ENCODE measurements at places on chromosomes 5 and 9. TPM values are rescaled to one million over a fixed set of nuclear protein-coding genes. Genes with fewer than 3 reads are reported as not detected.

GRCh38 chr5:109410389-109411148, 795 bp upstream of the PJA2 start:
- H3K4me3 ChIP-seq: peak overlapping the region; percentile 81
- H3K4me1 ChIP-seq: peaks cover 36% of the 10 kb centered on the region
- H3K27ac ChIP-seq: peak overlapping the region; percentile 99
- peak; percentile 62 for DNase-seq

SERF1A gene
- total RNA-seq: 5.5 TPM

DNA sequence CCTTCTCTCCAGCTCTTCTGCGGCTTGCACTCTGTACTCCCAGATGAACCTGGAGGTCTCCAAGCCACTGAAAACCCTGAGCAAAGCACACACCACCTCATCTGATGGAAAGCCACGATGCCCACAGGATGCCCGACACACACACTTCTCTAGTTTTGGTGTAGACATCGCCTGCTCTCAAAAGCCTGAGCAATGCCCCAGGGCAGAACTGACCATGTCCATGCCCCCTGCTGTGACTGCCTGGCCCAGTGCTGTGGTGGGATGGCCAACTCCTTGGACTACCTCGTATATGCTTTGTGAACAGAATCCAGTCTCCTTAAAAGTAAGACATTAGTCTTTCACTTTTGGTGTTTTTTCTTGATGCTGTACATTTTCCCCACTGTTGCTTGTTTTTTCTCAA, 81.2 kb downstream of the SPTLC1 start:
- DNase-seq: no peak
- no peaks in the 10 kb centered on the region for H3K4me1 ChIP-seq
- peaks cover 28% of the 10 kb centered on the region for H3K36me3 ChIP-seq

GRCh38 chr9:80651044-80651443, 1038.3 kb downstream of the TLE1 start:
- no peaks in the 10 kb centered on the region for H3K36me3 ChIP-seq
- H3K4me3 ChIP-seq: no peak overlapping the region
- H3K27ac ChIP-seq: peak overlapping the region; percentile 55
- peak; percentile 92 for DNase-seq
- peaks cover 24% of the 10 kb centered on the region for H3K4me1 ChIP-seq
- no peaks in the 10 kb centered on the region for H3K27me3 ChIP-seq

DNA sequence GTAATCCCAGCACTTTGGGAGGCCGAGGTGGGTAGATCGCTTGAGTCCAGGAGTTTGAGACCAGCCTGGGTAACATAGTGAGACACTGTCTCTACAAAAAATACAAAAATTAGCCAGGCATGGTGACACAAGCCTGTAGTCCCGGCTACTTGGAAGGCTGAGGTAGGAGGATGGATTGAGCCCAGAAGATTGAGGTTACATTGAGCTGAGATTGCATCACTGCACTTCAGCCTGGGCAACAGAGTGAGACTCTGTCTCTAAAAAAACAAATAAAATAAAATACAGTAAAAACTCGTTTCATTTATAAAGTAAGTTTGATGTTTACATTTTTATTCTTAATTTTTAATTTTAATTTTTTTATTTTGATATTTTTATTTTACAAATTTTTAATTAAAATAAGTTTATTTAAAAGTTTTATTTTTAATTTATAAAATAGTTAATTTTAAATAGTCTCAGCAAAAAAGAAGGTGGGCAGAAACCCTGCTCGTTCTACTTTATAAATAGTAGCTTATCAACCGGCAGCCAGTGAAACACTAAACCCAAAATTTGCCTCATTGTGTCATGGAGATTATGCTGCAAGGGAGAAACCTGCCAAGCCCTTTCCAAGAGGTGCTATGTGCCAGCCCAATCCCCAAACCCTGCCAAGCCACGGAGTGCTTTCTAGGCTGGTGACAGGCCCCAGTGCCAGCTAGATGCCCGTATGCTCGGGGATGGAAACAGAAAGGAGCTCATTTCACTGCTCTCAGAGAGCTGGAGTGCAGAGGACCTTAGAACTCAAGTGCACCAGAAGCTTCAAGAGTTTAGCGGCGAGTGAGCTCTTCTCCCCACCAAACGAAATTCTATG, 38.9 kb downstream of the SERINC5 start:
- no peak for DNase-seq
- H3K36me3 ChIP-seq: no peaks in the 10 kb centered on the region
- H3K4me3 ChIP-seq: no peak overlapping the region
- H3K4me1 ChIP-seq: peaks cover 19% of the 10 kb centered on the region
- H3K27ac ChIP-seq: no peak overlapping the region

LEAP2 gene
- total RNA-seq: 0.27 TPM

NEURL1B gene
- total RNA-seq: 7.5 TPM

GRCh38 chr9:97852399-97853055, 499 bp upstream of the FOXE1 start:
- H3K36me3 ChIP-seq: no peaks in the 10 kb centered on the region
- H3K4me3 ChIP-seq: no peak overlapping the region
- no peak overlapping the region for H3K27ac ChIP-seq
- DNase-seq: no peak
- H3K4me1 ChIP-seq: peaks cover 3% of the 10 kb centered on the region

DNA sequence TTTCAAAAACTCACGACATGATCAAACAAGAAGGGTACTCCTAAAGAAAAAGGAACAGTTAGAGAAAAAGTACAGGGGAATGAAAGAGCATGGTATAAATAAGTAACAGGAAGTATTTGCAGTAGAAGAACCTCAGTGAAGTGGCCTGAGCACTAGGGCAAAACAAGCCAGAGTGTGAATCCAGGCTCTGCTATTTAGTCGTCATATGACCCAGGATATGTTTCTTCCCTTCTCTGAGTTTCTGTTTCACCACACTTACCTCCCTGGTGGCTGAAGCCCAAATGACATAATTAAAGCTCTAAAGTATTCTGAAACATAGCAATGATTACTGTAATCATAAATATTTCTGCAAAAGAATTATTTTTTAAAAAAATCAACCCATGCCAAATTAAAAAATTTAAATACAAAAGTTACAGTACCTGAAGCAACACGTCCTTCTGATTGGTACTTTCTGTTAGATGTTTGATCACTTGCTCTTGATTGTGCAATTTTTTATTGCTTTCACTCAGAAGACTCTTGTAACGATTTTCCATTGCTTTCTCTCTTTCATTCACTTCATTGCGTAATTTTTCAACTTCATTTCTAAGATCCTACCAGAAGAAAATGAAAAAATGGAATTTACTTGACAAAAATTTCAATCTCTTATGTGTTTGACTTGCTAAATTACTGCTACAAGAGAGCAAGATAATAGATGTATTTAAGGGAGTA, 88.9 kb downstream of the CDK5RAP2 start:
- no peak overlapping the region for H3K27ac ChIP-seq
- H3K4me3 ChIP-seq: no peak overlapping the region
- no peaks in the 10 kb centered on the region for H3K4me1 ChIP-seq

- no peaks in the 10 kb centered on the region for H3K27me3 ChIP-seq
- H3K4me3 ChIP-seq: no peak overlapping the region
- peaks cover 16% of the 10 kb centered on the region for H3K4me1 ChIP-seq
Measured at GRCh38 chr9:35277628-35278359, 116.0 kb downstream of the UNC13B start.

GRCh38 chr9:133166392-133166791, 2.7 kb upstream of the GBGT1 start:
- no peaks in the 10 kb centered on the region for H3K36me3 ChIP-seq
- H3K4me3 ChIP-seq: no peak overlapping the region
- H3K4me1 ChIP-seq: peaks cover 2% of the 10 kb centered on the region
- DNase-seq: no peak

DNA sequence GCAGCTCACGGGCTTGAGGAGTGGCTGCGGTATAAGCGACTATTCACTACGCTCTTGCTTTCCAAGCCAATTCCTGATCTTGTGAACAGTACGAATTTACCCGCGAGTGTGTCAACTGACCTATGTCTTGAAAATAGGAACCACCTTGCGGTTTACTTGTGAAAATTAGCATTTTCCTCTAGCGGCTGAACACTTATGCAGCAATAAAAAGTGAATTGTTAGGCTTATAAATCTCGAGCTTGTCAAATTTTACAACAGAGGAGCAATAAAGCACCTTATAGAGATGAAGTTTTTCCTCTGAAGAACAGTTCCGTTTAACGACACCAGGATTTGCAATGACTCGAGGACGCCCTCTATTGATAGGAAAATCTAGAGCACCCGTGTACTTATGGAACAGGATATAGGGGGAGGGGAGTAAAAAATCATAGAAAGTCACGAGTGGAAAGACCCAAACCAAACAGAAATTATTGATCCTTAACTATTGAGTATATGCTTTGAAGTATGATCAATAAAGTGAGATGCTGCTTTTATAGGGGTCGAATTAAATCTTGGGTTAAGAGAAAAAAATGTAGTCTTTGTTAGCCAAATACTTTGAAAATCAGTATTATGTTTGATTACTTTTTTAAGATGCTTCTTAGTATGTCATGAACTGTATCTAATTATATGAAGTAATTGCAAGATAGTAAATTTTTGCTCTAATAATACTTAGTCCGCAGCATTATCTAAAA, 1.9 kb upstream of the RGMB start:
- H3K36me3 ChIP-seq: no peaks in the 10 kb centered on the region
- no peaks in the 10 kb centered on the region for H3K27me3 ChIP-seq
- peak overlapping the region; percentile 79 for H3K4me3 ChIP-seq
- H3K4me1 ChIP-seq: peaks cover 13% of the 10 kb centered on the region
- peak overlapping the region; percentile 84 for H3K27ac ChIP-seq

DNA sequence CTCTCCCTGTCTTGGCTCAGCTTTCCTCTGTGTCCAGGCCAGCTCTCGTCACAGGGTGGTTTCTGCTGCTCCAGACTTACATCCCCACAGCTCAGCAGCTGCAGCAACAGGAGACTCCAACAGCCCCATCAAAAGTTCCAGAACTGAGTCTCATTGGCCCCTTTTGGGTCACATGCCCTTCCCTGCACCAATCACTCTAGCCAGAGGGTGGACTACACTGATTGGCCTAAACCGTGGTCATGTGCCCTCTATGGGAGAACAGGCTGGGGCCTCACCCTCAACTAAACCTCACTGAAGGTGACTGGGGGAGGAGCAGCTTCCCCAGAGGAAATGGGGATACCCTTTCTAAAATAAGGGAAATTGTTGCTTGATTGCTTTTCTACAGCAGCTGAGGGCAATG, 44.4 kb upstream of the CPLX2 start:
- no peak for DNase-seq
- no peaks in the 10 kb centered on the region for H3K36me3 ChIP-seq
- H3K27me3 ChIP-seq: no peaks in the 10 kb centered on the region
- H3K4me1 ChIP-seq: no peaks in the 10 kb centered on the region
- no peak overlapping the region for H3K27ac ChIP-seq

DNA sequence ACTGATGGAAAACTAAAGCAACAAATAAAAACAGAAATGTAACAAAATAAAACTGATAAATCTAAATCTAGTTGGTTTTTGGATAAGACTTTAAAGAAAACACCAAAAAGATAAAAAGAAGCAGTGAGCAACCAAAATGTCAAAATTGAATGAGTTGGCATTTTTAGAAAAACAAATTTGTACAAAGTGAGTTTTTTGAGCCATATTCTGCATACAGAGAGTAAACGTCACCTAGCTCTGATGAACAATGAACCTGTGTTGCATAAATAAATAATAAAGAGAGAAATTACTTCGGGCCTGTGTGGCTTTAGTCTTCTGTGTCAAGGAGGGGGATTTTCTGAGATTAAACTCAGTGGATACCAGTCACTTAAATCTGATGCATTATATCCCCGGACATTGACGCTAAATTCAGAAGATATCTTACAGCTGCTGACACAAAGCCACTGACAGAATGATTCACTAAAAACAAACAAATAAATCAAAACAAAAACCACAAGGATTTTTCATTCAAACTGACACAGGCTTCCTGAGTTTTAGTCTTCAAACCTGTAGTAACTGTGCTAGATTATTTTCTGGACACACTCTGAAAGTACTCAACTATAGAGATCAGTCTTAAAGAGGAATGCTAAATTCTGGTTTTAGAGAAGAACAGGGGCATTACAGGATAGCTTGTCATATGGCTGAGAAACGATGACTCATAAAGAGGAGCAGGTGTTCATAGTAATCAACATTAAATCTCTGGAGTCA, 403.5 kb upstream of the ST8SIA4 start:
- peak; percentile 18 for DNase-seq
- H3K27ac ChIP-seq: no peak overlapping the region
- no peaks in the 10 kb centered on the region for H3K27me3 ChIP-seq
- H3K36me3 ChIP-seq: no peaks in the 10 kb centered on the region

- H3K4me3 ChIP-seq: no peak overlapping the region
- H3K27me3 ChIP-seq: peaks cover 3% of the 10 kb centered on the region
- no peak for DNase-seq
- no peaks in the 10 kb centered on the region for H3K36me3 ChIP-seq
- no peak overlapping the region for H3K27ac ChIP-seq
- no peaks in the 10 kb centered on the region for H3K4me1 ChIP-seq
Measured at GRCh38 chr9:109355564-109356297, 34.9 kb upstream of the EPB41L4B start.

- no peak overlapping the region for H3K27ac ChIP-seq
- no peaks in the 10 kb centered on the region for H3K36me3 ChIP-seq
- no peak overlapping the region for H3K4me3 ChIP-seq
- H3K4me1 ChIP-seq: no peaks in the 10 kb centered on the region
- DNase-seq: no peak
Measured at GRCh38 chr5:128749136-128749898, 211.3 kb upstream of the FBN2 start.

DNA sequence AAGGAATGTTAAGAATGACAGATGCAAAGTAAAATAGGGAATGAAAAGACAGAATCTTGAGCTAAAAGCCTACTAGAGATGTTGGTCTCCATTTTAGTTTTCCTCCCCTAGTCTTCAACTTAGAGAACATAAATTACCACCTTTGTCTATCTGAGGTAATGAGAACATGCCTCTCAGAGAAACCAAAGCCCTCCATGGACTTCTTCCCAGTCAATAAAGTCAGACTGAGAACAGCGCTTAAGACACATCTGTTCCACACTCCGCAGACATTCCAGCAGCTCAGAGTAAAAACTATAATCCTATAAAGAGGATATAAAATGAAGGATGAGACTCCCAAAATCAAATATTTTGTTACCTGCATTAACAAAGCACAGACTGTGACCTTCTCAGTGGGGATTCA, 79.2 kb downstream of the DPYSL3 start:
- no peak overlapping the region for H3K4me3 ChIP-seq
- peaks cover 3% of the 10 kb centered on the region for H3K36me3 ChIP-seq
- peaks cover 10% of the 10 kb centered on the region for H3K4me1 ChIP-seq
- no peak for DNase-seq

- no peak overlapping the region for H3K27ac ChIP-seq
- no peak overlapping the region for H3K4me3 ChIP-seq
- H3K27me3 ChIP-seq: peaks cover 2% of the 10 kb centered on the region
- H3K4me1 ChIP-seq: peaks cover 7% of the 10 kb centered on the region
- no peak for DNase-seq
- H3K36me3 ChIP-seq: no peaks in the 10 kb centered on the region
Measured at GRCh38 chr5:1527533-1528205, 3.9 kb upstream of the LPCAT1 start.

- DNase-seq: peak; percentile 3
- H3K36me3 ChIP-seq: no peaks in the 10 kb centered on the region
- H3K4me3 ChIP-seq: no peak overlapping the region
- no peaks in the 10 kb centered on the region for H3K27me3 ChIP-seq
- no peak overlapping the region for H3K27ac ChIP-seq
- H3K4me1 ChIP-seq: no peaks in the 10 kb centered on the region
Measured at GRCh38 chr9:8486095-8486494, 686.5 kb upstream of the DMAC1 start.

GRCh38 chr5:142754031-142754430, 16.1 kb upstream of the ARHGAP26 start:
- no peaks in the 10 kb centered on the region for H3K36me3 ChIP-seq
- peaks cover 6% of the 10 kb centered on the region for H3K4me1 ChIP-seq
- no peak overlapping the region for H3K27ac ChIP-seq
- H3K4me3 ChIP-seq: no peak overlapping the region
- H3K27me3 ChIP-seq: no peaks in the 10 kb centered on the region

DOCK2 gene
- 0.66 TPM for total RNA-seq

- no peaks in the 10 kb centered on the region for H3K27me3 ChIP-seq
- DNase-seq: no peak
- H3K4me3 ChIP-seq: no peak overlapping the region
Measured at GRCh38 chr5:157721159-157721558, 10.1 kb upstream of the THG1L start.
